Kasumi-1 (cell line): ENCODE measurements at places on chromosomes 1 and 21.

GRCh38 chr1:172180501-172181285 lies 239.8 kb upstream of the C1orf105 start:
- DNase-seq: no peak

DNA sequence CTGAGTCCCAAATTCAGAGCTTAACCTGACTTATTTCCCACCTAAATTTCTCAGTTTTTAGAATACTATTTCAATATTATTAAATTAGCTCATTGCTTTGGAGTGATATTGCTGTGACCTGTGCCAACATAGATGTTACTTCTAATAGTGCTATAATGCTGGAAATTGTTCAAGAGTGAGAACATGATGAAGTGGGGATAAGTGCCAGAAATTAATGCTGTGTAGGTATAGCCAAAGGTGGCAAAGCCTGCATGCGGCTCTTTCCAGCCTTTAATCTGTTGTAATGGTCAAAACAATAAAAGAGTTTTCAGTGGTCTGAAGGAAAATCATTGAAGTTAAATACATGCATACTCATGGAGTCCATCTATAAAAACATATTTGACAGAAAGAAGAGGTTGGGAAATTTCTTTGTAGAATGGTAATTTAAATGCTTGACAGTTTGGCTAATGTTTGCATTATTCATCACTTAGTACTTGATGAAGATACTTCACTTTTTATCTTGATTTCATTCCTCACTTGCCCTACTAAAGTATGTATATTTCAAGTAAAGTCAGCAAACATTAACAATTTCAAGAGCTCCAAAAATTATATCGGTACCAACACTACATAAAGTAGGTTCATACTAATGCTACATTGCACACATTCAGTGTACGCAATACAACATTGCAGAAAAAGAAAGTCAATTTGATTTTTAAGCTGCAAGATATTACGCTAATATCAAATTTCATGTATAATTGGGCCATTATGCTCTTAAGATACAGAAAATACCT lies 82.1 kb downstream of the OLFM3 start:
- no peak for DNase-seq

DNA sequence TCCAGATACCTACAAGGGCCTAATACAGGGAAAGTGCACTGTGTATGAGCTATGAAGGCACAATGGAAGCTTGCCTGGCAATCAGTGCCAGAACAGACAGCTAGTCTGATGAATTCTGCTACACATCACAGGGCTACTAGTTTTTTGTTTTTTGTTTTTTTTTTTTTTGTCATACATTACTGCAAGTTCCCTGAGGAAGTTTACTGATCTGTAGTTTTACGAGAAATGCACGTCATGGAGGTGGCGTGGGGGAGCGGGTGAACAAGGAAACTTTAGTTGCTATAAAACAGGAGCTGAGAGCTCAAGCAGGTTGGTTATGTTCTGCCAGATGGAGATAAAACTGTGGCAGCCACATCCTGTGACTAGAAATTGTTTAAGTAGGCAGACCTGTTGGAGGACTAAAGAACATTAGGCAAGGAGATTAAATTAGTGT lies 17.7 kb downstream of the PTPRC start:
- peak; percentile 38 for DNase-seq

GRCh38 chr1:93905734-93906133 lies 3.5 kb downstream of the GCLM start:
- peak; percentile 14 for DNase-seq

DNA sequence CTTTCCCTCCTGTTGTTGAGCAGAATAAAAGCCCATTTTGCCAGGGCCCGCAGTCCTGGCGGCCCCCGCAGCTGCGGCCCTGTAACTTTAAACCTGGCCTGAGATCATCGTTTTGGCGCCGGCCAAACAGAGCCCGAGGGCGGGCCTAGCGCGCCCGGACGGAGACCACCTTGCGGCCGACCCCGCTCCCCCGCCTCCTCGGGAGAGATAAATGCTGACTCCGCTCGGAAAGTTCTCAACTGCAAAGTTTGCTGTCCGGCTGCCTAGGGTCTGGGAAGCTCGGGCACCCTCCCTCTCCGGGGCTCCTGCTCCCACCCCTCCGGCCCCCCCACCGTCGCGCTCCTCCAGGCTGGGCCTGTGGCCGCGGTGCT lies at the start of gene PDPN:
Gene PDPN (plus strand): TSS at position 238 of the 371 bp plus-strand sequence. CDS start 202 bp downstream, outside the sequence.
- DNase-seq: no peak

DNA sequence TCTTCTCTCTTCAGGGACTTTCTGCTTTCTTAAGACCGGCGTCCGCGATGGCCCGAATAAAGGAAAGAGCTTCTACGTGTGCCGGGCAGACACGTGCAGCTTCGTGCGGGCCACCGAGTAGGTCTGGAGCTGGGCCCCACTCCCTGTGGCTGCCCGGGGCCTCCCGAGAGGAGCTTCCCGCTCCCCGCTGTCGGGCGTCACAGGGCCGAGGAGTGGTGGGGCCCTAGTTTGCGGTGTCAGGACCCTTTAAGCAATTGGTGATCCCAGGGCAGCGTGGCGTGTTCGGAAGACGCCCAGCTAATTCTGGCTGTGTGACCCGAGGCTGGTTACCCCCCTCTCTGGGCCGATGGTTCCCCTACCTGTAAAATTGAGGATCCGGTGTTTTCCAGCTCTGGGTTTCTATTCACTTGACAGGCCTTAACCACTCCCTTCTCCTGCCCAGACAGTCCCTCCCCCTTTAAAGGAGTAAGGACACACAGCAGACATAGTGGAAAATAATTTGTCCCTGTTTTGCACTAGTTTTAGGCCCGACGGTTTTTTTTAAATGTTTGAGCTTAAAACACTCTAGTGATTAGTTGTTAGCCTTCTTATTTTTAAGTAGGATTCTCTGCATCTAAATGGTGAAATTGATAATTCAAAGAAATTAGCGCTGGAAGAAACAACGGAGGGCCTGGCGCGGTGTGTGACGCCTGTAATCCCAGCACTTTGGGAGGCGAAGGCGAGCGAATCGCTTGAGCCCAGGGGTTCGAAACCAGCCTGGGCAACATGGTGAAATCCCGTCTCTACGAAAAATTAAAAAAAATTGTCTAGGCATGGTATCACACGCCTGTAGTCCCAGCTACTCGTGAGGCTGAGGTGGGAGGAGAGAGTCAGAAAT lies 553 bp downstream of the TTF2 start:
- DNase-seq: peak; percentile 41

- no peak for DNase-seq
Observed at GRCh38 chr1:113031171-113031933, 41.6 kb upstream of the LRIG2 start.

GRCh38 chr1:178870944-178871343 lies at the start of gene ANGPTL1:
Gene ANGPTL1 (minus strand): TSS chr1:178871077. CDS start chr1:178865776, 5,301 bp downstream.
- DNase-seq: no peak

DNA sequence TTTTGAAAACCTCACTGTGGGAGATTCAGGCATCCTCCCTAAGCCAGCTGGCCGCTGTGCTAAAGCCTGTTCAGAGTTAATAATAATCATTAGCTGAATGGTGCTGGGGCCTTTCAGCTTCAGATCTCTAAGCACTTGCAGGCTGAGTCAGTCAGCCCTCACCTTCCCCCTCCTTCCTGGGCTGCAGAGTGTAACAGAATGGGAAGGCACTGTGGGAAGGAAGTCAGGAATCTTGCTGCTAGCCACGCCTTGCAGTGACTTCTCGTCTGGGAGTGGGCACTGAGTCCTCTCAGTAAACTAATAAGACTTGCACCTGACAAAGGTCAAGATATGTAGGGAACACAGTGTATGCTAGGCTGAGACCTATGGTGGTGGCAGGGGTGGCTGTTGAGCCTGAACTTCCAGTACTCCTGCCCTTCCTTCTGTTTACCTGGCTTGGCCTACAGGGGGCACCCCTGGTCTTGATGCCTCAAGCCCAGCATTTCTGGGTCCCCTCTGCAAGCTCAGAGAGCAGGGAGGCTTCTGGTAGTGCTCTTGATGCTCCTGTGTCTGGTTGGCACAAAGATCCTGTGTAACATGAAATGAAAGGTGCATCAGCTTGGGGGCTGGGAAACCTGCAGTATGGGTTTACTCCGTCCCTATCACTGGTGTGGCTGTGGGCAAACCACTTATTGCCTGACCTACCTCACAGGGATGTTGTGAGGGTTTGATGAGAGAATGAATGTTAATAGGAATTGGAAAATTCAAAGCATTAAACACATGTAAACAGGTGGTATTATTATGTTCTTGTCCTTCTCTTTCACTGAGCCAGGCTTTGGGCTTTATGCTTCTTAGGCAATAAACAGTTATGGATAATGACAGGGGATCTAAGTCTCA lies 6.0 kb downstream of the CYB561D1 start:
- peak; percentile 79 for DNase-seq

- peak; percentile 64 for DNase-seq
Observed at GRCh38 chr1:185813401-185813979, 79.3 kb downstream of the HMCN1 start.

- DNase-seq: no peak
Observed at GRCh38 chr1:78493451-78493850, 2.7 kb downstream of the PTGFR start.

GRCh38 chr1:8863138-8863537 lies 15.3 kb downstream of the ENO1 start:
- no peak for DNase-seq

DNA sequence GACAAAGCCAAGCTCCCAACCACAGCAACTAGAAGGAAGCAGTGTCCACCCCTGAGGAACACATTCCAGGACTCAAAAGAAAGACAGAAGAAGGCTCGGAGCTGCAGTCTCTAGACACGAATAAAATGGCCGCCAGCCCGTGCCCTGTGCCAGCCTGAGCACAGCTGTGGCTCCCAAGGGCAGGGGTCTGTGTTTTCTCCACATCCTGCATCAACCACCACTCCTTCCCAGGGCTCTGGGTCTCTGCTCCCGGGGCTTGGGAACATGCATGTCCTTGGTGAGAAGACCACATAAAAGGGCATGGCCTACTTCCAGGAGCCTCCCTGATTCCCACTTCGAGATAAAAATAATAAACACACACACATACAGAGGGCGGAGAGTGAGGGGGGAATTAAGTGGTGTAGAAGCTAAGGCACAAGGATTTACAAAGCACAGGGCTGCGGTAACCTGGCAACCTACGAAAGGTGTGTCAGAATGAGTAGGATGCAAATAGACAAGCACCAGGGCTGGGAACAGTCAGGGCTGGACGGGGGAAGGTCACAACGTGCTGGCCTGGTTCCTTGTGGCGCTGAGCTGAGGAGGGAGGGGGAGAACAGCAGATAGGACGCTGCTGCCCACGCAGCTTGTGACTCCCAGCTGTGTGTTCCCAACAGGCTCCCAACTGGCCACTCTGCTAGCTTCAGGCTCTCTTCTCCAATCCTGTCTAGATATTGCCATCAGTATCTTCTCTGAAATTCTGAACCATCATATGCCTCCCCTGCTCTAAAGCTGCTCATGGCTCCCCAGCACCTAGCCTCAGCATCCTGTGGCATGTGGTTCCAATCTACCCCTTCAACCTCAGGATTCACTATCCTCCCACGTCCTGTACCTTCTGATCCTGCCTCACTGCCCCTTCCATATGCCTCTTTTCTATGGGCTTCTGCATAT lies 72.5 kb downstream of the CD34 start:
- DNase-seq: no peak

DNA sequence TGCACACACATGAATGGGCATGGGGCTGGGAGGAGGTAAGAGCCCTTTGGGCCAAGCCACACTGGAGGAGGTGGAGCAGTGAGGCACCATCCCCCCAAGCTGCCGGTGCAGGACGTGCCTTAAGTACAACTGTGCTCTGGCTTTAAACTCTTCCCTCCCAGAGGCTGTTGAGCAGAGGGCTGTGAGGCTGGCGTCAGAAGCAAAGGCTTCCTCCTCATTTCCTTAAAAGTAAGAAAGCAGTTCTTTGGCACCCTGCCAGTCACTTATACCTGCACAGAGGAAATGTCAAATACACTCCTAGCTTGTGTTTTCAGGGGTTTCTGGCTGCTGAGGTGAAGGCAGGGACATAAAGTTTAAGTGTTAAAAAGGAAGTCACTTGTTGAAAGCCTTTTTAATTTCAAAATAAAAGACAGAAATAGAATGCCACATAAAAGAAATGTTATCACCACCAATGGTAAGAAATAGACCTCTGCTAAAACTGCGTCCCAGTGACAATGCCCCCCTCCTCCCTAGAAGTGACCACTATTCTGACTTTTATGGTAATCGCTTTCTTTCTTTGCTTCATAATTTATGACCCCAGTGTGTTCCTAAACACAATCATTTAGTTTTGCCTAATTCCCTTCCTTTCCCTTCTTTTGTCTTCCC lies 33.0 kb downstream of the LAMC2 start:
- no peak for DNase-seq

DNA sequence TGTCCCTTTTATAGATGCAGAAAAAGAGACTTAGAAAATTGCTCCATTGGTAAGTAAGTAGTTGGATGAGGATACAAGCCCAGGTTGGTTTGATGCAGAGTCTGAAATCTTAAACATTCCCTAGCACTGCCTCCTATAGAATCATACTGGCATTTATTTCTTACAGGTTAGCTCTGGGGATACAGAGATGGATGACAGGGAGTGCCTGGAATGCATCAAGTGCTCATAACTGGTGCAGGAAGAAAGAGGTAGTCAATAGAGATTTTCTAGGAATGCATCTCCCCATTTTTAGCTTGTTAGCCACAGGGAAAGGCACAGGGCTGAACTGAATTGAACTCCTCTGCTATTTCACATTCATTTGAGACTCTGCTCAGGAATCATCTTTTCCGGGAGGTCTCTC lies 269.0 kb upstream of the USP24 start:
- DNase-seq: no peak

- DNase-seq: no peak
Observed at GRCh38 chr1:229280921-229281320, 10.0 kb downstream of the RAB4A start.

- DNase-seq: no peak
Observed at GRCh38 chr21:29135481-29135880, 5.0 kb downstream of the MAP3K7CL start.

- DNase-seq: no peak
Observed at GRCh38 chr1:186286615-186287315, 88.3 kb downstream of the TPR start.

- no peak for DNase-seq
Observed at GRCh38 chr1:107359472-107360241, 218.8 kb downstream of the NTNG1 start.

DNA sequence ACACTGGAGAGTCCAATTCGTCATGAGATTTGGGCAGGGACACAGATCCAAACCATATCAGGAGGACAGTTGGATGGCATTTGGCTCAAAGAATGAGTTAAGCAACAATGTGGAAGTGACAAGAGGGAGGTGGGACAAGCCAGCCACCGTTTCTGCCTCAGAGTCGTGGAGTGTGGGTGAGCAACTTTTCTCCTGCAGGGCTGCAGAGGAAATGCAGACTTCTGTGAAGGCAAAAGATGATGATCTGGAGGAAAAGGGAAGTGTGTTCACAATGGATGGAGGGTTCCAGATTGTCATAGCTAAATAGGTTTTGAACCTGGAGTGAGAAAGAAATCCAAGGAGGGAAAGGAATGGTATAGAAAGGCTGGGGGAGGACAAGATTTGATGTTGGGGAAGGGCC lies 16.4 kb upstream of the KANK4 start:
- peak; percentile 81 for DNase-seq
